Amniotic stem cell (primary cell): ENCODE measurements at places on chromosomes 3 and 15.

- DNase-seq = no peak
Measured at GRCh38 chr3:7306901-7307300, 446.0 kb downstream of the GRM7 start.

GRCh38 chr15:25391971-25392721 is 46.7 kb downstream of the UBE3A start:
- DNase-seq = no peak

DNA sequence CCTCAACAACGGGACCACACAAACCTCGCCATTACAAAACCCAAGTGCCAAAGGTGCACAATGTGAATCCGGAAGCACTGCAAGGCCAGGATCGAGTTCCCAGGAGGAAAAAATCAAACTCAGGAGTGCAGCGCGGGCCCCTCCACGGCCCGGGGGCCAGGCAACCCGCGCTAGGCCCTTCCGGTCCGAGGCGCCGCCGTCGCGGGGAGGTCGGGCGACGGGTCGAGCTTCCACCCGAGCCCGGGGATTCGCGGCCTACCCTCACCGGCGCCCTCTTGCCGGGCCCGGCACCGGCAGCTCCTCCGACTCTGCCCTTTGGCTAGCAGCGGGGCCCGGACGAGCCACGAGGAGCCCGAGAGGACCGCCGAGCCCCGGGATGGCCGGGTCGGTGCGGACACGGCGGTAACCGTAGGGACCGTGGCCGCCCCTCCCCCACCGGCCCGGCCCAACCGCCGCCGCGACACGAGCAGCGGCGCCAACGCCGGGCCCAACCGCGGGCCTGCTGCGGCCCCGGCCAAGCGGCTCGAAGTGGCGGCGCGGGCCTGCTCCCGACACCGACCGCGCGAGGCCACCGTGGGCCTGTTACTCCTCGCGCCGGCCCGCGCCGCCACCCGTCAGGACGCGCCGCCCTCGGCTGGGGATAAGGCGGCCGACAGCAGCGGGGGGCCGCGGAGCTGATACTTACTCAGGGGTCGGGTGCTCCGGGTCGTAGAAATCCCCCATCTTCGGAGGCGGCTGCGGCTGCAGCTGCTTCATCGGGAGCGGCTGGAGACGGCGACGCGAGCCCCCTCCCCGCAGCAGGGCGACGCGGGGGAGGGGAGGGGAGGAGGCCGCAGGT is 525 bp downstream of the SETD2 start:
- no peak for DNase-seq

GRCh38 chr3:127089486-127090145 is 103.3 kb upstream of the PRR23E start:
- DNase-seq = no peak

DNA sequence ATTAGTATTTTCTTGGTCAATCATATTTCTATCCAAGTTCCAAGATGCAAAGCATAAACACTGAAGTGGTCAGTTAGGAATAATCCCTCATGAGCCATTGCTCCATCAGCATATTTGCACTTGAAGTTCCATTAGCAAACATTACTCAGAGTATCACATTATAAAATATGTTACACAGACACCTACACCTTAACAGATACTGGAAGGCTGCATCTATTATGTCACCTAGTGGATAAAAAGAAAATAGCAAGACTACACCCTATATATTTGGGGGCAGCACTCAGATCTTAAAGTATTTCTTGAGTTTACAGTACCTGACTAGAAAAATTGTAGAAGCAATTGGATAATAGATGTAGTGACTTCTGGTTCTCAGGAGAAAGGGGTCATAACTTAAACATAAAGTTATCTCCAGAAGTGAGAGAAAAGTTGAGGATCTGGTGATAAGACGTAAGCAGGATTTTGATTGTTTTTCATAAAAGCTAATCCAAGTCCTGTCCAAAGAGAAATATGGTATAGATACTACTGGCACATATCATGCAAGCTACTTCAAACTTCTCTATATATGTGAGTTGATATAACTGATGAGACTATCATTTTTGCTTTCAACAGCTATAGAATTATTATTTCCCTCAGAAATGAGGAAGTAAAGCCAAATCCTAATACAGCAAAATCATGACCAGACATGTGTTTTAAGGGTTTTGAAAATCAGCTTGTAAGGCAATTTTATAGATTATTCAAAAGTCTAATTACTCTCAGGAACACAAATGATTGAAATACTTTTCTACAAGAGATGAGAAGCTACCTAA is 422.2 kb downstream of the GBE1 start:
- DNase-seq = no peak

DNA sequence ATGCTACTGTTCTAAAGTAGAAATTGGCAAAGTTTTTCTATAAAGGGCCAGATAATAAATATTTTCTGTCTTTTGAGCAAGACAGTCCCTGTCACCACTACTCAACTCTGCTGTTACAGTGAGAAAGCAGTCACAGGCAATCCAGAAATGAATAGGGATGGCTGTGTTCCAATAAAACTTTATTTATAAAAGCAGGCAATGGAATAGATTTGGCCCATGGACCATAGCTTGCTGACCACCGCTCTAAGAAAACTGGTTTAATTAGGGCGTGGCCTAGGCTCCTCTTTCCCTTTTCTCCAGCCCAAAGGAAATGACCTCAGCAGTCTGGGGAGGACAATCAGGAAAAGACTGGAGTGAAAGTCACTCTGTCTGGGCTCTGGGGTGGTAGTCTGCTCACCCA is 183.8 kb downstream of the MEGF11 start:
- DNase-seq = no peak

DNA sequence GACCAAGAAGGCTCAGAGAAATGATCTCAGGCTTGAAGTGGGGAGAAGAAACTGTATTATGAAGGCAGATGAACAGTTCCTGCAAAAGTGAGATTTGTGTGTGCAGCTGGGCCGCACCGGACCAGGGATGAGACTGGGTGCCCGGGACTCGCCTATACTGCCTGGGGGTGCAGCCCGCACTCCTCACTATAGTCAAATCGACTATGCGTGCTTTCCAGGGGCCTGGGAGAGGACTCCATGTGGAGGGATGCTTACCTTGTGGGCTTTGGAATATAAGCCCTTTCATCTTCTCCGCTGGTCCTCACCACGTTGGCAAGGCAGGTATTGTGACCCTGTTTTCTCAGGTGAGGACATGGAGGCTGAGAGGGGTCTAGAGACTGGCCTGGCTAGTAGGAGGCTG is 32.9 kb upstream of the APOD start:
- DNase-seq = no peak

DNA sequence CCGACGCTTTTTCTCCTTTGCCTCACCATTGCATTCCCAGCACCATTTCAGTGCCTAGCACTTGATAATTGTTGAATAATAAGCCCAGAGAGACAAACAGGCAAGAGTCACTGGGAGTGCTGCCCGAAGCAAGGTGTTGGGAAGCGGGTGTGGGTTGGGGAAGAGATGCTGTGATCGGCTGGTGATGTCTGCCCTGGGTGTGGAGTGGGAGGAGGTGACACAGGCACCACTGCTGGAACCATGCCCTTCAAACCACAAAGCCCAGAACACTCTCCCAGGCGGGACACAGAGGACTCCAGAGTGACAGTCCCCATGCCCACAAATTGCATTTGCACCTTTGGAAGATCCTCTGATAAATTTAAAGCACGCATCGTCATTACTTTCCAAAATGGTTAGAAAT is 148.2 kb downstream of the CHSY1 start:
- DNase-seq = no peak

DNA sequence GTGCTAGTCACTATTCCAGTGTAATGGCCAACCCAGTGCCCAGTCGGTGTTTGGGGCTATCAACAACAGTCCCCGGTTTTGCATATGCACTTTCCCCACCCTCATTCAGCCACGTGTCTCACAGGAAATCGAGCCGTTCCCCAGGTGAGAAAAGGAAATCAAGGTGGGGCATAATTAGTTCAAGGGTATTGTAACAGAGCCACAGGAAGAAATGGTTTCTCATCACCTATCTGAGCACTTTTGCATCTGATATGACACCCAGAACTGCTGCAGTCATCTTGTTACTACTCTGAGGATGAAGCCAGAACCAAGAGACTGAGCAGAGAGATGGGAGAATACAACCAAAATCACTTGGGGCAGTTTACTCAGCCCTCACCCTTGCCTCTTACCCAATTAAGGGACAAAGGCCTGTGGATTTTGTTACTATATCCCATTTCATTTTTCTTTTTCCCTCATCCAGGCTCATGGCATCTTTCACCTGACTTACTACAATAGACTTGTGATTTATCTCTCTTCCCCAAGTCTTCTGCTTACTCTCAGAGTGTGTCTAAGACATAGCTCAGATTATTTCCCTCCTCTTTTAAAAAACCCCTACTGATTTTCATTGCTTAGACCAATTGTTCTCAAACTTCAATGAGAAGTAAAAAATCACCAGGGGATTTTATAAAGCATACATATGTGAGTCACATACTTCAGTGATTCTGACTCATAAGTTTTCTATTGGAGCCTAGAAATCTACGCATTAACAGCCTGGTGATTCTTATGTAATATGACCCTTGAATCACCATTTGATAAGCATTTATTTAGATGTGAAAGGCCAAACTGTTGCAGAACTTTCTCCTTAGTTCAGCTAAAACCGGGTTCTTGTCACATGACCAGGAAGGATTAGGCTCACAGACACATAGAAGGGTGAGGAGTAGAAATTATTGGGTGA is 40.5 kb downstream of the TRAT1 start:
- no peak for DNase-seq

DNA sequence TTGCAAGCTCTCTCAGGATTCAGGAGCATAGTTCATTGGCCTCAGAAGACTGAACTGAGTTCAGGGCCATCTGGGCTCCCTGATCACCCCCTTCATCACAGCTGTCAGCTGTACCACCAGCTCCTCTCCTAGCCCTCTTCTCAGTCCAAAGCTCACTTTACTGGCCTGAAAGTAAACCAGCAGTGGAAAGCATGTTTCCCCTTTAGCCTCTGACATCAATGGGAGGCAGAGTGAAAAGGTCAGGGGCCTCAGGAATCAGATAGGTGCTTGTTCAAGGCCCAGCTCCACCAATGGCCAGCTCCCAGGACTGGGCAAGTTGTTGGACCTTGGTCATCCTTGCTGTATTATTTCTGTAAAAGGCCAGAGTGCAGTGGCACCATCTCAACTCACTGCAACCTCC is 223.4 kb downstream of the TLE3 start:
- no peak for DNase-seq

DNA sequence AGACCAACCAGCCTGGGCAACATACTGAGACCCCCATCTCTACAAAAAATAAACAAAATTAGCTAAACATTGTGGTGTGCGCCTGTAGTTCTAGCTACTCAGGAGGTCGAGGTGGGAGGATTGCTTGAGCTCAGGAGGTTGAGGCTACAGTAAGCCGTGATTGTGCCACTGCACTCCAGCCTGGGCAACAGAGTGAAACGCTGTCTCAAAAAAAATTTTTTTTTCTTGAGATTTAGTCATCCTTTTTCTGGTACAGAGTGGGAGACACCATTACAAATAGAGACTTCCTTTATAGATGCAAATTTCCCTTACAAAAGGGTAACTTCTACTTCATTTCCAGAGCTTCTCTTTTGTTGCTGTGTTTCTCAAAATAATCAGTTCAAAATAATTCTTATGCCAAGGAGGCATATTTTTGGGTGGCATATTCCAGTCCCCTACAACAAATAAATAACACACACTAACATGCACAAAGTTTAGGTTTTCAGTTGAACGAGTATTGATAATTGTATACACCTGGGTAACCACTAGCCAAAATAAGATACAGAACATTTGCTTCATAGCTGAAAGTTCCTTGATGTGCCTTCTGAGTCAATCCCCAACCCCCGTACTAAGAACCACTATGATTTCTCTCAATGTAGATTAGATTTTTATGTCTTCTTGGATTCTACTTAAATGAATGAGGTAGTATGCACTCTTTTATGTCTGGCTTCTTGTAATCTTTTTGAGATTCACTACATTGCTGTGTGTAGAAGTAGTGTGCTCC is 248.9 kb upstream of the PROK2 start:
- no peak for DNase-seq

DNA sequence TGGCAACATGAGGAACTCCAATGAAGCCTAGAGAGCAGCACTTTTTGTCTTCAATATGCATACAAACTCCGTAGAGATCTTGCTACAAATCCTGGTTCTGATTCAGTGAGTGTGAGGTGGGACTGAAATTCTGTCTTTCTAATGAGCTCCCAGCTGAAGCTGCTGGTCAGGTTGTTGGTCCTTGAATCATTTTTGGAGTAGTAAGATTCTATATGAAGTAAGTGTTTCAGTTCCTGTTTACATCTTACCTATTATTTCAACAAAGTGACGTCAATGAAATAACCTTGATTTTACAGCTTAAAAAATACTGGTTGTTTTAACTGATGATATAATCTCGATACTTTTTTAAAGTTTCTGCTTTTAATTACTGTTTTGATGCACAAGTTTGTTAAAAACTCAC is 33.9 kb downstream of the SHQ1 start:
- DNase-seq = no peak

DNA sequence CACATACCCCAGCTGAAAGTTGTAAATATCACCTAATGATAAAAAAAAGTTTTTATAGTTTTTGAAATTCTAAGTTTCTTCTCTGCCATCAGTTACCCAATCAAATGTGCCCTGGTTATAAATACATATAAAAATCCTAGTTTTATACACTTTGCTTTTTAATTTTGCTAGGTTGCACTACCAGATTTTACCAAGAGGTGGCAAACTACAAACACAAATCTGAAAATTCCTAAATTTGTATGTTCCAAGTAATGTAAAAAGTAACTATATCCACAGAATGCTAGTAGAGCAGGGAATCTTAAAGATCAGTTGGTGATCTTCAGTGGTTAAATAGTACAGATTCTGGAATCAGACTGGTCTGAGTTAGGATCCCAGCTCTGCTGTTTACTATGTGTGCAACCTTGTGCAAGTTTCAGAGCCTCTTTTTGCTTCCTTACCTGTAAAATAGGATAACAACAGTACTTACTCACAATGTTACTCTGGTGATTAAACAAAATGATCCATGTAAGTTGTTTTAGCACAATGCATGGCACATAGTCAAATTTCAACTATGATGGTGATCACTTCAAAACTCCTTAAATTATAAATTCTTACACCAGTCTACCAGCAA is 11.0 kb downstream of the TRPM7 start:
- DNase-seq = no peak

DNA sequence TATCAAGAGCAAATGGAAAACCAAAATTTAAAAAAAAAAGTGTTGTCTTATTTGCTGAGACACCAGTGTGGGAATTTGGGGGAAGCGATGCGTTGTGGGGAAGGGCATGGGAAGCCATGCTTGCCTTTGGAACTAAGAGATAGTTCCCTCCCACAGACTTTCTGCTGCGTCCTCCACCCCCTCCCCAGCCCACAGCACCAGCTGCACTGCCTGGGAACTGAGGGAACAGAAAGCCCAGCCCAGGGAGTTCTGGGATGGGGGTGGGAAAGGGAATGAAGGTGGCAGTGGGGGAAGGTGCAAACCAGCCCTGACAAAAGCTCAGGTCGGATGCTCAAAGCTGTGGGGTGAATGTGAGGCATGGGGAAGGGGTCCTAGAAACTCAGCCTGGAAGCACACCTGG is 8.1 kb upstream of the NTRK3 start:
- DNase-seq = no peak

GRCh38 chr15:44129911-44130310 is 65.2 kb downstream of the FRMD5 start:
- DNase-seq = no peak

- no peak for DNase-seq
Measured at GRCh38 chr3:127011270-127011992, 28.5 kb downstream of the PLXNA1 start.

GRCh38 chr3:154193000-154193615 is 71.9 kb downstream of the ARHGEF26 start:
- DNase-seq = no peak
